ENCODE measurements at places on chromosomes 2 and 18.

- DNase-seq = no peak
Observed at GRCh38 chr18:45835057-45835636, 9.7 kb downstream of the SIGLEC15 start.

DNA sequence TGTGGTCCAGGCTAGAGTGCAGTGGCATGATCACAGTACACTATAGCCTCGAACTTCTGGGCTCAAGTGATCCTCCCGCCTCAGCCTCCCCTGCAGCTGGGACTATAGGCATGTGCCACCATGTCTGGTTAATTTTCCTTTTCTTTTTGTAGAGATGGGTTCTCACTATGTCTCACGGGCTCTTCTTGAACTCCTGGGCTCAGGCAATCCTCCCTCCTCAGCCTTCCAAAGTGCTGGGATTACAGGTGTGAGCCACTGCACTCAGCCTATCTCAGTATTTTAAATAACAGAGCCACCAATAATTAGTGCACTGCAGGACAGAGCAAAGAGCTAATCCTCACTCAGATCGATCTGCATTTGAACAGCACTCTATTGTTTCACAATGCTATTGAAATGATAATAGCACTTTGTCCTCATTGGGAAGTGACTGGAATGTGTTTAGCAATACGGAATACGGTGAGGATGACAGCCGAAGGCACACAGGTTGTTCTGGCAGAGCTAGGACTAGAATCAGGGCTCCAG lies 335.9 kb downstream of the DLGAP1 start:
- DNase-seq = no peak

- DNase-seq = no peak
Observed at GRCh38 chr2:40451918-40452605, at the start of gene SLC8A1. SLC8A1 (minus strand) TSS chr2:40452090.

DNA sequence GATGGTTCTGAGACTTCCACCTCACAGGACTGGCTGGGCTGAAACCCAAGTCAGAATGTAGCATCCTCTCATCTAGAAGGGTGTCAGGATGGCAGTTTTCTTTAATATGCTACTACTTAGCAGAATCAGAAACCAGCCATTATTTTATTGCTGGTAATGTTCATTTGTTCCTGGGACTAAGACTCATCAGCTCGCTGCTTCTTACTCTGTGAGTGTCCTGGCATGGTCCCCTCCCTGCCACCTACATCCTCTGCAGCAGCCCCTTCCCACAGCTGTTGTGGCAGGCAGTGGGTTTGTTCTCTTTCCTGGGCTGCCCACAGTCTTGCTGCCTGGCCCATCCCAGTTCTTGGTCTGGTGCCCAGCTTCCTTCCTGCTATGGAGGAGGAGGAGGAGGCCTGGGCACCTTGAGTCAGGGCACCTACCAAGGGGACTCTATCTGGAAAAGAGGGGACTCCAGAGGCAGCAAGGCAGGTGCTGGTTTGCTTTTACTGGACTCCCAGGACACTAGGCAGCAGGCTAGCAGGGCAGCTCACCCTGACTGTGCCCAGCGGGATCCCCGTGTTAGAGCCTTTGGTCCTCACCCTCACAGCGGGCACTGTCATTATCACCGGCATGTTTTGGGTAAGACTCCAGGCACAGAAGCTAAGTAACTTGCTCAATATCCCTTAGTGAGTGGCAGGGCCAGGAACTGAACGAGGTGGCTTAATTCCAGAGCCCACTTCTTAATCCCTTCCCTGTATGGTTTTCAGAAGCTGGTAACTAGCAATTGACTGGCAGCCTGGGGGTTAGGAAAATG lies 62.1 kb downstream of the LRRFIP1 start:
- no peak for DNase-seq

DNA sequence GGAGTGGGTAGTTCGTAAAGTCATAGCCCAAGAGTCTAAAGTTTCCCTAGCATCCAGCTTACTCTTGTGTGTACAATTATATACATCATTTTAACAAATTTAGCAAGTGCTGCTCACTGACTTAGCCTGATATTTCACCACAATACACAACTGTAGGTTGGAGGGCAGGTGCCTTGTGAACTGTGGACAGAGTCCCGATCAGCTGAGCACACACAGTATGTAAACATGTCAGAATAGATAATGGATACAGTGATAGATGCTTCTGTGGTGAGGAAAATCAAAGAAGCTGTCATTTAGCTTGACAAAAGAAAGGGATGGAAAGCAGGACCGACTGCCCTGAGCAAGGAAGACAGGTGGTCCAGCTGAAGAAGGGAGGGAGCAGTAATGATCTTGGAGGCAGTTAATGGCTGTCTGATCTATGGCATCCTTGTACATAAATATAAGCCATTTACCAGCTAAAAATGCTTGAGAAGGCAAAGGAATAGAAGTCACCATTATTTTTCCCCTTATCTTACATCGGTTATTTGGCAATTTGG lies 372.8 kb upstream of the UBE2E3 start:
- no peak for DNase-seq

DNA sequence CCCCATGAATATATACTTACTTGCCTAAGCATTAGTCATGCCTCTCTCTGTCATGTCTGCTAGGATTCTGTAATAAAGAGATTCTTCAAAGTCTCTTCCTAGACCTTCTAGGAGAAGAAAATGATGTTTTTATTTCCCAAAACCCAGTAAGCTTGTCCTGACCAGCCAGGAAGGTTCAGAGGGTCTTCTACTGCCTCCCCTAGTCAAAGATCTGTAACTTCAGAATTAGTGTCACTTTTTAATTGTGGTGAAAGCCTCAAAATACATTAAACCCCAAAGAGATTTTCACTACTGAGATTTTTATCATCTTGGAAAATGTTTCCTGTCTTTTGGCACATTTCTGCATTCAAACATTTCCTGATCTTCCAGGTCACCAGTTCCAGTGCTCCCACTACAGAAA lies 232.9 kb upstream of the STK17B start:
- no peak for DNase-seq

- no peak for DNase-seq
Observed at GRCh38 chr2:147177071-147177857, 667.6 kb upstream of the ACVR2A start.

- no peak for DNase-seq
Observed at GRCh38 chr2:112474844-112475486, 7.0 kb upstream of the TTL start.

GRCh38 chr2:200310545-200310971 lies 4.1 kb downstream of the SPATS2L start:
- no peak for DNase-seq

- DNase-seq = no peak
Observed at GRCh38 chr2:232365621-232366321, 12.8 kb upstream of the ALPP start.

DNA sequence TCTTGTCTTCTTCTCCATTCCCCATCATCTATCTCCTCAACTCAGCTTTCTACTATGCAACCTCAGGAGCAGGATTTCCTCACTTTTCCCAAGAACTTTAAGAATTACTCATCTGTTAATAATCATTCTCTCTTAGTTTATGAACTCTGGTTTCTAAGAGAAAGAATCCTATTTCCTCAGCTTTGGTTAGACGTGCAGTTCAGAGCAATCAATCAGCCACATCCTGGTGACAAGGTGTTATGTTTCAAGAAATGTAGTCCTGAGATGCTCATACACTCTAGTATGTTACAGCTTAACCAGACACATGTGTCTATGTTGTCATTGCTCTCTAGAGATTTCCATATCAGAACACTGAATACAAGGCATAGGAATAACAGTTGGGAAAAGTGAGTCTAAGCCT lies 277.9 kb downstream of the MBD2 start:
- DNase-seq = no peak

DNA sequence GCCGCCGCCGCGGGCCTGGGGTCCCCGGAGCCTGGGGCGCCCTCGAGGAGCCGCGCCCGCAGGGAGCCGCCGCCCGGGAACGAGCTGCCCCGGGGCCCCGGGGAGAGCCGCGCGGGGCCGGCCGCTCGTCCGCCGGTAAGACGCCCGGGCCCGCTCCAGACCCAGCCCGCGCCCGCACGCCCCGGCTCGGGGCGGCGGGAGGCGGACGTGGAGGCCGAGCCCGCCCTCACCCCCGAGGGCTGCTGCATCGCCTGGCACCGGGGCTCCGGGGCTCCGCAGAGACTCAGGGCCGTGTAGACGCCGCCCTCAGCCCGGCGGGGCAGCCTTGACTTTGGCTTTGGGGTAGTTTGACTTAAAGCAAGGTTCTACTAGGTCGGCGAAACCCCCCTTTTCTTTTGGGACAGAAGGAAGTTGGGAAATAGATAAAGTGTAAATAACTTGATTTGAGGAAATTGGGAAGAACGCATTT lies 335 bp downstream of the ERFE start:
- DNase-seq = no peak

GRCh38 chr2:222976521-222977061 lies 75.4 kb upstream of the KCNE4 start:
- DNase-seq = no peak

DNA sequence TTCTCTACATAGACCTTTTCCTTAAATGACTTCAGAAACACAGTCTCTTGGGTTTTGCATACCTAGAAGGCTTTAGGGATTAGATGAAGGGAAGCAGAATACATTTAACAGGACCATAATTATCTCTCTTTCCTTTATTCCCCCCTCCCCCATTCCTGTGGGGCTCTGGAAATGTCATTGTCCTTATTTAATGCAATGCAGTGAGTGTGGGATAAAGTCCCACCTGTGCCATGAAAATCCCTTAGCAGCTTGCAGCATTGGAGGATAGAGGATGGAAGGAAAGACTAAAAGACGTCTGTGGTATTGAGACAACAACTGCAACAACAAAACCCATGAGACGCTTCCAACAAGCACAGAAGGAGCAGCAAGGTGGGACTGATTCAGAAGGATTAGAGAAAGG lies 117.8 kb upstream of the DCC start:
- DNase-seq = no peak

DNA sequence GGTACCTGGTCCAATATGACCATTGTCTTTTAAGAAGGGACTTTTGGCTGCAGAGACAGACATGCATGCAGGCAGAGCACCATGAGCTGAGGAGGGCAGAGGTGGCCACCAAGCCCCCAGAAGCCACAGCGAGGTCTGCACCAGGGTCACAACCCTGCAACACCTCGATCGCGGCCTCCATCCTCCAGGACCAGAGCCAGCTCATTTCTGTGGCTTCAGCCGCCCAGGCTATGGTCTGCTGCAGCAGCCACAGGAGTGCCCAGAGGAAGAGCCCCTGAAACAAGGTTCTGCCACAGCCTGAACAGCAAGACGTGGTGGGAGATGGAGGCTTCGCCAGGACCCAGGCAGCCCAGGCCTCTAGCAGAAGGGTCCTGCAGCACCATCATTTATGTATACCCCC lies 53.9 kb downstream of the ANKMY1 start:
- no peak for DNase-seq

DNA sequence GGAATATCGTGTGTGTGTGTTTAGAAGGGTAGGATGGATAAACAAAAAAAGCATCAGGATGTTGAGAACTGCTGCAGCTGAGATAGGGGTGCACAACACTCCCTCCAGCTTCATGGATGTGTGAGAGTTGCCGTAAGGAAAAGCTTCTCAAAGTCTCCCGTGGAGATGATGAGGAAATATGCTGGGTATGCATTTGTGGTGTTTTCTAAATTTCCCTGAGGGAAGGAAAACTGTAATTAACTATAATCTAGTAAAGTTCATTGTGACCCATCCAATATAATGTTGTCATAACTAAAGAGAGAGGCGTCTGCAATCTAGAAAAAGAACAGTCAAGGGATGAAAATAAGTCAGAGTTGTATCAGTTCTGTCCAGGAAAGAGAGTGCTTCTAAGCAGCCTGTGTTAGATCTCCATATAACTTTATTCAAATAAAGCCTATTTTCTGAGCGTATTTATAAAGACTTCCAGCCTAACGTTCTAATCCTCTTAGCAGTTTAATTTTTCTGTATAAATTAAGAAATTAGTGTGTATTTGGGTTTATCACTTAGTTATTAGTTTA lies 7.3 kb upstream of the LMAN2L start:
- no peak for DNase-seq

GRCh38 chr2:74003494-74004211 lies 18.9 kb downstream of the TET3 start:
- DNase-seq = no peak

- no peak for DNase-seq
Observed at GRCh38 chr2:95010718-95011117, 14.8 kb upstream of the MAL start.

DNA sequence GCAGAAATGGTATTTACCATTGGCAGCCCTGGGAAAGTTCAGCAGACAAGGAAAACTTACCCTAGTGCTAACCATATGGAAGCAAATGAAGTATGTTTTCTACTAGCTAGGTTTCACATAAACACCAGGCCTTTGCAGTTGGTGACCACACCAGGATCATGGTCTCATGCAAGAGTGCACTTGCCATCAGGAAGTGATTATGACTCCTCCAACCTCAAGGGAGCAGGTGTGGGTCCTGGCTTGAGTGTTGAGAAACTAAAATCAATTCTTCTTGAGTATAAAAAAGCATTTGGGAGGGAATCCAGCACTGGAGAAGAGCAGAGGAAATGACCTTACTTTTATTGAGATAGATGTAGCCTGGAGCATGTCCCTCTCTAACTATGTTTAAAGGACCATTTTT lies 56.8 kb upstream of the SPAG16 start:
- peak; percentile 88 for DNase-seq

DNA sequence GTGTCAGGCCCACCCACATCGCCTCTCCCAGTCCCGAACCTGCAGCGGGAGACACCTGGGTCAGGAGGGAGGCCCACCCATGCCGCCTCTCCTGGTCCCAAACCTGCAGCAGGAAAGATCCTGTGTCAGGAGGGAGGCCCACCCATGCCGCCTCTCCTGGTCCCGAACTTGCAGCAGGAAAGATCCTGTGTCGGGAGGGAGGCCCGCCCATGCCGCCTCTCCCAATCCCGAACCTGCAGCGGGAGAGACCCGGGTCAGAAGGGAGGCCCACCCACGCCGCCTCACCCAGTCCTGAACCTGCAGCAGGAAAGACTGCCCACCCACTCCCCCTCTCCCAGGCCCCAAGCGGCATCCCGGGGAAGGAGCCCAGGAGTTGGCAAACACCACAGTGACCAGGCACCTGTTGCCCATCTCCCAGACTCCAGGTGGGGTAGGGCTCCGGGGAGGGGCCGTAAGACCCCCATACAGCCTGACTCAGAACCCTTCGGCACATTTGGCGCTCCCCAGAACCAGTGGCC lies 7.8 kb downstream of the SLC66A2 start:
- no peak for DNase-seq

DNA sequence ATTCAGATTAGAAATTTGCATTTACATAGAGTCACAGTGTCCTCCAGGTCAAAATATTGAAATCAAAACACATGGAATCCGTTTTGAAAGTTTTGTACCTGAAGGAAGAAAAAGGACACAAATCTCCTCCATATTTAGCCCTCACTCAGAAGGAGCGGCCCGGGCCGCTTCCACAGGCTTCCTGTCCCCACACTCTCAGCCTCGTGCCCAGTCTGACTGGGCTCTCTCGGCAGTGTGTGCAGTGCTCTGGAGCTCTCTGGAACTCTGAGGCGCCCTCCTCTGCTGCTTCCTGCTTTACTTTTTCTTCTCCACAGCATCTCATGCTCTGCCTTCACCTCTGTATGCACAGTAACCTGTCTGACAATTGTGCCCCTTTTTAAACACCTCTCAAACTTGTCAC lies 22.2 kb upstream of the ZFP36L2 start:
- DNase-seq = no peak

DNA sequence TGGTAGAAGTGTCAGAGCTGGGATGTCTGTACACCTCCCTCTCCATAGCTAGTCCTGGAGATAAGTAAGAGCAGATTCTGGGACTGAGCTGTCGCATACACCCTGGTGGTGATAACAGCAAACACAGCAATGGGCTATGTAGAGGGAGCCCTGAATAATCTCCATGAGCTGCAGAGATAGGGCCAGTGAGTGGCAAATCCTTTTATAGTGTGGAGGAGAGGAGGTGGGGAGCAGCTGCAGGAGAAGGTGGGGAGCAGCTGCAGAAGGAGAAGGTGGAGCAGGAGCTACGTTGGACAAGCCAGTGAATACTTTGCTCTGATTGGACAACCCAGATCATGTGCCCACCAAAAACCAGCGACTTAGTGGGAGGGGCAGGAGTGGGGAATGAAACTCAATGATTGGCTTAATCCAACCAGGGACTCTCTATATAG lies 85.5 kb downstream of the TMEM247 start:
- DNase-seq = no peak

All from GM12878 (cell line).